ENCODE measurements at places on chromosomes 12 and 14.

GRCh38 chr14:57712102-57712501 lies 153.8 kb downstream of the SLC35F4 start:
- no peak for DNase-seq

GRCh38 chr12:7219599-7220243 lies 30.2 kb downstream of the PEX5 start:
- DNase-seq: peak; percentile 69

DNA sequence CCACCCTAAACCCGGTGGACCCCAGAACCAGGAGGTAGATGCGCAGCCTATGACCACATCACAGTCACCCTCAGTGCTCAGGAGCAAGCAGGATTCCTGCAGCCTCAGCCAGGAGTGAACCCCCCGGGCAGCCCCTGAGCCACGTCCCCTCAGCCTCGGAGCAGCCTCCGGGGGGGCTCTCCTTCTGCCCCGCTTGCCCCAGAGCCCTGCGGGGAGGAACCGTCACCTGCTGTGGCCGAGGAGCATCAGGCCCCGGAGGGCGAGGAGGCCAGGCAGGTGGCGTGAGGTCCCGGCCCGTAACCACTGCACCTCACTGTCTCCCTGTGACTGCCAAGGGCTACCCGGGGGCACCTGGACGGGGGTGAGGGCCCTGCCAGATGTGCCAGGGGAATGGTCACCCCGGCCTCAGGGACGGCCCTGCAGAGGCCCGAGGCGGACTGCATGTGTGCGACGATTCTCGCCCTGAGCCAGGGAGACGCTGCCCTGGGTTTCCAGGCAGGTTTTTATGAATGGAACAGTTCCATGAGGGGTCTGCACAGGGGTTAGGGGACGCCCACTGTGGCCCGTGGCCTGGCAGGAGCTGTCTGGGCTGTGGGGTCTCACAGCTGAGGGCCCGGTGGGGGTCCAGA lies 58.6 kb downstream of the FBRSL1 start:
- DNase-seq: no peak

DNA sequence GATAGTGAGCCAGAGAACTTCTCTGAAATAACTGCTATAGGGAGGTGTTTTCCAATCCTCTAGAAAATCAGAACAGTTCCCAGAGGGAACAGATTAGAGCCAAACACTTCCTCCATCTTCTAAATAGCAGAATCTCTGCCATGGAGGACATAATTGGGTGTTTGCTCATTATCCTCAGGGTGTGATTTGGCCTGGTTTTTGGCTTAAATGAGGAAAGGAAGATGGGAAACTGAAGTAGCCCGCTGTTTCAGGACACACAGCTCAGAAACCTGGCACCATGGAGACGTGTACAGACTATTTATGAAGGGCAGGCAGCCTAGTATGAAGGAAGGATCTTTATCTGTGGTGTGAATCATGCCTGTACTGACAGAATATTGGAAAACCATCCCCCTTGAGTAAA lies 231.7 kb upstream of the PRKD1 start:
- no peak for DNase-seq

DNA sequence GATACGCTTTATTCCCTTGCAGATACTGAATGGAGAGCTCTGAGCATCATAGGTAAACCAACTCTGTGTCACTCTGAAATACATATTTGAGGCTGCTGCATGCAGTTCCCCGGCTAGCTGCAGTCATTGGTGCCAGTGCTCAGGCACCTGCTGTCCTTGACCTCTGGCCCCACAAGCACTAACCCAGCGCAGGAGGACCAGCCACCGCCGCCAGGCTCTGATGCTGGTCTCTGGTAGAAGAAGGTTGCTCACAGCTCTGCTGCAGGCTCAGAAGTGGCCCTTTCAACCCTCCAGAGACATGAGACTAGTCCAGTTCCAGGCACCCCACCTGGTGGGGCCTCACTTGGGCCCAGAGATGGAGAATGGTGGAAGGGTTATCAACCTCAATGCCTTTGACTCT lies 34.5 kb upstream of the PTPRB start:
- no peak for DNase-seq

- no peak for DNase-seq
These were observed 3.9 kb downstream of the CTDSP2 start for GRCh38 chr12:57842342-57843294.

GRCh38 chr14:75757644-75758402 lies 96.8 kb downstream of the TTLL5 start:
- DNase-seq: no peak

- DNase-seq: no peak
These were observed 11.7 kb upstream of the NFKBIA start for GRCh38 chr14:35416108-35416750.

- DNase-seq: no peak
These were observed 2.1 kb downstream of the WASHC4 start for GRCh38 chr12:105109465-105110212.

DNA sequence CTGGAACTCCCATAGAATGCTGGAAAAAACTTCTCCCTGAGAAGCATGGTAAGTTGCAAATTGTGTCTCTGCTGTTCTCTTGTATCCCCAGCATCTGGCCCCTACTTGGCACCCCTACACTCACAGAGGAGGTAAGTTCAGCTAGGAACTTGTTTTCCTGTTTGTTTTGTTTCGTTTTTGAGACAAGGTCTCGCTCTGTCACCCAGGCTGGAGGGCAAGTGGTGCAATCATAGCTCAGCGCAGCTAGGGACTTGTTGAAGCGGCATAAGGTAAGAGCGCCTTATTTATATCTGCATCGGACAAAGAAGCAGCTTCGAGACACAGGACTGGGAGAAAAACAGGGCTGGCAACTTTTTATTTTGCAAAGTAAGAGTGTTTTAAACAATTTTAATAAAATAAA lies 18.5 kb upstream of the ANO2 start:
- no peak for DNase-seq

GRCh38 chr12:97038834-97039233 lies 131.8 kb downstream of the NEDD1 start:
- no peak for DNase-seq

GRCh38 chr14:54695196-54695595 lies 128.3 kb downstream of the SAMD4A start:
- no peak for DNase-seq

- no peak for DNase-seq
These were observed 103.1 kb downstream of the RFLNA start for GRCh38 chr12:124397807-124398577.

DNA sequence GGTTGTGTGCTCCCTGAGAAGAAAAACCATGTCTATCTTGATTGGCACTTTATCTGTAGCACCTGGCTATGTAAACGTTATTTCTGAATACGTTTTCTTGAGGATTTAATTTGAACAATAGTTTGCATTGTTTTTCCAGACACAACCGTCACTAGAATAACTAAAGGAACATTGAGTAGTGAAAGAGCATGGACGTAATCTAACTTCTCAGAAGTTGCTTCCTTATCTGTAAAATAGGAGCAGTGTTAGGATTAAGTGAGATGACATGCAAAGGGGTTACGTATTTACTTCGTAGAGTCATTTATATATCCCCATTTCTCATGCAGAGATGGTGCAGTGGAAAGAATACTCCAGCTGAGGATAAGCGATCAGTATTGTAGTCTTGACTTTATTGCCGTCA lies 8.1 kb downstream of the AEBP2 start:
- no peak for DNase-seq

- no peak for DNase-seq
These were observed 12.9 kb downstream of the BRAP start for GRCh38 chr12:111672822-111673381.

DNA sequence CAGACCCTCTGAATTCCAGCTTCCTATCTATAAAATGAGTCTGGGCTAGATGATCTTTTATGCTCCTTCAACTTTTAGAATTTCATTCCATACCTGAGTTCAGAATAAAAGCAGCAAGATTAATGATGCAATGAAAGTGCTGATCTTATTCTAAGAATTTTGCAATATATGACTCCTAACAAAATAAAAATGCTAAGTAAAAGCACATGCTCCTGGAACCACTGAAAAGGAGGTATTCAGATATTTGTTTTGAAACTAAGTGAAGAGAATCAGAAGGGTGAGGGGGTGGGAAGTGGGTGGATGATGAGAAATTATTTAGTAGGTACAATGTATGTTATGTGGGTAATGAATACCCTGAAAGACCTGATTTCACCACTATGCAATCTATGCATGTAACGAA lies 216.6 kb downstream of the PTPRO start:
- no peak for DNase-seq

- no peak for DNase-seq
These were observed 114.0 kb downstream of the BEGAIN start for GRCh38 chr14:100473249-100473648.

DNA sequence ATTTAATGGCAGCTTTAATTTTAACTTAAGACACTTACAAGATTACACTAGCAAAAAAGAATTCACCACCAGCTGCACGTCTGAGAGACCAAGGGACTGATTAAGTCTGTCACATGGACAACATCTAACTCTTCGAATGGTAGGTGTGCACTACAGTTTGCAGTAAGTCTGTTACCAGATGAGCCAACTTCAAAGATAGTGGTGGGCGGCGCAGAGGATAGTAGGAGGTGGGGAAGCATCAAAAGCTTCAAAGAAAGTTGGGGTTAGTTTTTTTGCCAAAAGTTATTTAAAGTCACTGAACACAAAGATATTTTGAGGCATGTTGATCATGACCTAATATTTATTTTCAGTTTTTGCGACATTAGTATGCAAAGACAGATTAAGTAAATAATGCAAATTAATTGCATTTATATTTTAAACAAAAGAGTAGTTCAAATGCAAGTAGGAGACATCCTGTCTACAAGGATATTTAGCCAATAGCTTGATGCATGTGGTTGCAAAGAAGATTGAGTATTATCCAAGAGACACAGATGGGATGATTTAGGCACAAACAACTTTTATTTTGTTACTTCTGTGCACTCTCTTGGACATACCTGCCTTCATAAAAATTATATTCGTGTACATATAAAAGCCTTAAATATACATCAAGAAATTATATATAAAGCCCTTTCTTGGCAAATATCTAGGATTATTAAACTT lies 327.7 kb downstream of the BMP4 start:
- no peak for DNase-seq

- no peak for DNase-seq
These were observed 33.2 kb upstream of the VRK1 start for GRCh38 chr14:96764012-96764411.

DNA sequence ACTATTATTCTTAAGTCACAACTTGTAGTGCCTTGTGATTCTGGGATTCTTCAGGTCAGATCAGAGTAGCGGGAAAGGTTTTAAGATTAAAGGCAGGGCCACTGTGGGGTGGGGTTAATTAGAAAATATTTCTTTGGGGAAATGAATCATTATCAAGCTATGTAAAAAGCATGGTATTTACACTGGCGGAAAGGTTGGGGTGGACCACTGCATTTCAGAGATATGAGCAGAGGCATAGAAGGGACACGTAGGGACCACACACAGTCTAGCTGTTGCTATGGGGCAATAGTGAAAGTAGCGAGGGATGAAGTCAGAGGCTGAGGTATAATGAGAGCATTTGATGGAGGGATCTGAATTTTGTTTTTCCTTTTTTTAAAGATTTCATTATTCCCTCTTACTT lies 31.7 kb upstream of the KCNH3 start:
- DNase-seq: no peak

DNA sequence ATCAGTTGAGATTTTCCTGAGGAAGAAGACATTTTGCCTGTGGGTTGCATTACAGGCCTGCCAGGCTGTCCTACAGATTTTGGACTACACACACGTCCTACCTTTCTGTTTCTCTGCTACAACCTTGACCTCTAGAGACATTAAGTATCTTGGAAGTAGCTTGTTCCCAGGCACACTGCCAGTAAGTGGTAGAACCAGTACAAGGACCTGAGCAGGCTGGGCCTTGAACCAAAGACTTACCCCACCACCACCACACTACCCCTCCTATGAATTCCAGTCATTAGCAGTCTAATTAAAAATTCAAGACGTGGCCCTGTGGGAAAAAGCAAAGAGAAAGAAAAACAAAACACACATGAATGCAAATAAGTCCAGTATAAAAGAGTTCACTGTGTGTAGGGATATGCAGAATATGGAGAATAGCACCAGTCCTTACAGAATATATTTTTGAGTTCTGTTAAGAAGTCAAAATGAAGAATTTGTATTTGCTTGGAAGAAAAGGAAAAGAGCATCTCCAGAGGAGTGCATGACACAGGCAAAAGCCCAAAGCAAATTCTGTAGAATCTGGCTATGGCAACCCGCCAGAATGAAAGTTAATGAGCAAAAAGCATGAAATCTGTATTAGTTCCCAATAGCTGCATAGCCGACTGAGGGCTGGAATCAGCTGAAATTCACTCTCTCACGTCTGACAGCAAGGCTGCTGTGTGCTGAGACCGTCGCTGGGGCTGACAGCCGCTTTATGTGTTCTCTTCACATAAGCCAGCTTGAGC lies 74.3 kb upstream of the ST8SIA1 start:
- no peak for DNase-seq

DNA sequence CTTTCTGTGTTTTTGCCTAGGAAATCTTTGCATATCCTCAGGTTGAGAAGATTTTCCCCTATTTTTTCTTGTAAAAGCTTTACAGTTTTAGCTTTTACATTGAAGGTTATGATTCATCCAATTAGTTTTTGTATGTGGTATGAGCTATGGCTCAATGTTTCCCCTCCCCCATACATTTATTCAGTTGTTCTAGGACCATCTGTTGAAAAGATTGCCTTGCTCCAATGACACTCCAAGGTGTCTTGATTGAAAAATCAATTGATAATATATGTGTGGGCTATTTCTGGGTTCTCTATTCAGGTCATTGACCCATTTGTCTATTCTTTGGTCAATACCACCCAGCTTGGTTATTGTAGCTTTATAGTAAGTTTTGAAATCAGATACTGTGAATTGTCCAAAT lies 42.6 kb downstream of the LRTM2 start:
- DNase-seq: no peak
